ENCODE measurements at places on chromosomes 11 and 22.

DNA sequence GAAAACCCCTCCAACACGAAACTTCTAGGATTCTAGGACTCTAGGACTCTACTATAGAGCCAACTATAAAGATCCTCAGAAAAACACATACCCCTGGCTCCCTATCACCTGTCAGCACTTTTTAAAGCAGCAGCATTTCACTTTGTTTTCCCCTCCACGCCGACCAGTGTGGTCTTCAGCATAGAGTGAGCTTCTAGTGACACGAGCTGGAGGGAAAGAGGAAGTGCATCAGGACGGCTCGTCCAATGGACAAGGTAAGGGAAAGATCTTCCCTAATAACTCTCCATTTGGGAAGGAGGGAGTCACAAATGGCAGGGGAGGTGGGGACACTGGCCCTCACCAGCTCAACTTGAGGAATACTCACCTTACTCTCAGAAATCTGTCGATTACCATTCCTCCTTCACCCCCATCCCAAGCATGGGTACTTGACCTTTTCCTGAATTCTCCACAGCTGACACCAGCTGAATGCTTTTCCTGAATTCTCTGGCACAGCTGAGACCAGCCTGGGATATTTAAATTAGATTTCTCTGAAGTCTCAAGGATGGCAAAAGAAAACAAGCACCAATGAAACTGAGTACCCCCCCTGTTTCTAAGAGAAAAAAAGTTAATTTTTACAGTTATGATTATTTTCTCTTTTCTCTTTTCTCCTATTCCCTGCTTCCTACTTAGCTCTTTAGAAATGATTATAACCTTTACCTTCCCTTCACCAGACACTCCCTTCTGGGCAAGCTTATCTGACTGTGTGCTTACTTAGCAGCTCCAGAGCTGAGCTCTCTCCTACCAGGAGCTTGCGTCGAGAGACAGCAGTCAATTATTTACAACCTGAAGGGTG, 33.3 kb upstream of the NNMT start:
- no peak for DNase-seq

GRCh38 chr11:69130654-69131053, 25.1 kb upstream of the SMIM38 start:
- DNase-seq = no peak

GRCh38 chr11:16337421-16338213, 18.7 kb downstream of the SOX6 start:
- DNase-seq = no peak

GRCh38 chr11:120332822-120333716, 3.1 kb upstream of the ARHGEF12 start:
- DNase-seq = no peak

DNA sequence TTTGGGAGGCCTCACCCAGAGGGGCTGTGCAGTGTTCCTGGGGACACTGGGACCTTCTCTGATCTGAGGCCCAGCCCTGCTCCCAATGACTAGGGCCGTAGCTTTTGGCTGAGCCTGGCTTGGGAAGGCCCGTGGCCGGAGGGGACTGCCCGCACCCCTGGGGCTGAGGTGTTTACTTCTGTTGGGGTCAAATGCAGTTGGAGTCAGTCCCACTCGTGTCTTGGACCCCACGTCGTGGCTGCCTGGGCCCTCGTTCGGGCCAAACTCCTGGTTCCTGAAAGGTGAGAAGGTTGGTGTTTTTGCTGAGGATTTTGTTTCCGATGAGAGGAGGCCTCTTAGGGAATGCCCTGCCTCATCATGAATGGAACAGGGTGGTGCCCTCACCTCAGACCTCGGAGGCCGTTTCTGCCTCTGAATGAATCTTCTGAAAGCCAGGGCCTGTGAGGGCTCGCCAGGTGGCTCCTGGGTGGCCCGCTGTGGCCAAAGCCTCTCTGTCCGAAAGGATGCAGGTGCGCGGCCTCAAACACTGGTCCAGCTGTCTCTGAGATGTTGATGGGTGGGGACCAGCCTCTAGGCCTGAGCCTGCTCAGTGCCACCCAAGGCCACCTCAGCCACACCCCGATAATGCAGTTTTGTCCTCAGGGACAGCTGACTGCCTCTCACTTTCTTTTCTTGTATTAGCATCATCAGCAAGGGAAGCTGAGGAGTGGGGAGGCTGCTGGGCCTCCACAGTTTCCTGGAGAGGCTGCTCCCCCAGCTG, 40.3 kb upstream of the A4GALT start:
- no peak for DNase-seq

DNA sequence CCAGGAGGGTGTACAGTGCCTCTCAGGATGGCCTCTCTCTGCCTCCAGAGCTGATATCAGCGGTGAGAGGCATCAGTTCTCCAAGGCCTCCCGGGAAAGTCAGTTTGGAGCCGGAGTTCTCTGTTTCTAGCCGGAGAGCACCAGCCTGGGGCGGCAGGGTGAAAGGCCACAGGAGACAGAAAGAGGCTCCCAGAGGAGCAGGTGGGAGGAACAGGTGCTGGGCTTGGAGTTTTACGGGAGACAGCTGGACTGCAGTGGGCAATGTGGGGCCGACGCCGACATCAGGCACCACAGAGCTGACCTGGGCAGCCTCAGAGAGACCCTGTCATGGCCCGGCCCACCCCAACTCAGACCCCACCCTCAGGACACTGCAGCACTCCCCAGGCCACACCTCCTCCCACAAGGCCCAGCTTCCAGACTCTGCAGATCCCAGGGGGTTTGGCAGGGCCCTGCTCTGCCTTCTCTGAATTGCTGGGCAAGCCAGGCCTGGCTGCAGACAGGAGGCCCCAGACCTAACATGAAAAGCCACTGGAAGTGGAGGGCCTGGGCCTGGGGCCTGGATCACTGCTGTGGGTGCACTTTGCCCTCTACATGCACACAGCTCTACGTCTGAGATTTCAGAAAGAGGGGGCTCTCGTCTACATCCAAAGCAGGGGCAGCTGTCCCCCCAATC, 885.6 kb downstream of the BRD1 start:
- no peak for DNase-seq

GRCh38 chr22:29265305-29265704, 2.5 kb downstream of the RHBDD3 start:
- no peak for DNase-seq

DNA sequence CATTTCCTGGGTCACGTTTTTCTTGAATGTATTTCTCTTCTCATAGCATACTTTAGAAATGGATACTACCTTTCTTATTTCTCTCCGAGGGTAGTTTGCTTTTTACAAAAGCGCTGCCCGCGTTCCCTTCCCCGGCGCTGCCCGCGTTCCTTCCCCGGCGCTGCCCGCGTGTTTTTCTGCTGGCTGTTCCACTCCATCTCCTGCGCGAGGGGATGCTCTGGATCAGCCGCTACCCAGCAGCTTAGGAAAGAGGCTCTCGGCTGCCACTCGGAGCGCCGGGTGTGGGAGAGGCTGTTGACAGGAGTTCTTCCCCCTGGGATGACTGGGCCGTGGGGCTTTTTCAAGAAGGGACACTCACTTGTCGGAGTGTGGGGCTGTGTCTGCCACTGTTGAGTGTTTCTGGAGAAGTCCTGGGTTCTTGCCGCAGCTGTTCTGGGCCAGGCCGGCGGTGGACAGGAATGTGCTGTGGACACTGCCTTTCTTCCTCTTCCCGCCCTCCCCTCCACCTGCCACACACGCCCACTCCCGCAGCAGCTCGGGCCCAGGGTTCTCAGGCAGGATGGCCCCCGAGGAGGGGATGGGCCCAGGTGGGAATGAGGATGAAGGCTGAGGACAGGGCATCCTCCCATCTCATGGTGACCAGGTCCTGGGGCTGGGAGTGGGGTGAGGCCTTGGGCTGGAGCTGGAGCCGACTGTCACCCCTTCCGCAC, 30.6 kb downstream of the GLB1L2 start:
- no peak for DNase-seq

DNA sequence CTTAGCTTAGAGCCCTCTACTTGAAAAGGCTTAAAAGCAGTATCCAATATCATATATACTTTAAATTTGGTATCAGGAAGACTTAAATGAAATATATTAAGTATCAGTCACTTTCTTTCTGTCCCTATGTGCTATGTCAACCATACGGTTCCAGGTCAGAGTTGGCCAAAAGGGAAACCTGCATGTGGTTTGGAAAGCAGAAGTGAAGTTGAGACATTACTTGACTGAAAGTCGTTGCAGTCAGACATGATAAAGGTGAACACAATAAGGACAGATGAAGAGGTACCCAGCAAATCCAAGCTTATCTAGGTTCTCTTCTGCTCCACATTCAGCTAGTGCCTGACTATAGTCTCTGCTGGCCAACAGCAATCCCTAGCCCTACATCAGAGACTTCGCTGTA, 336.8 kb downstream of the KCNA4 start:
- DNase-seq = no peak

GRCh38 chr11:69642549-69642912, 1.6 kb downstream of the CCND1 start:
- DNase-seq = peak; percentile 31

DNA sequence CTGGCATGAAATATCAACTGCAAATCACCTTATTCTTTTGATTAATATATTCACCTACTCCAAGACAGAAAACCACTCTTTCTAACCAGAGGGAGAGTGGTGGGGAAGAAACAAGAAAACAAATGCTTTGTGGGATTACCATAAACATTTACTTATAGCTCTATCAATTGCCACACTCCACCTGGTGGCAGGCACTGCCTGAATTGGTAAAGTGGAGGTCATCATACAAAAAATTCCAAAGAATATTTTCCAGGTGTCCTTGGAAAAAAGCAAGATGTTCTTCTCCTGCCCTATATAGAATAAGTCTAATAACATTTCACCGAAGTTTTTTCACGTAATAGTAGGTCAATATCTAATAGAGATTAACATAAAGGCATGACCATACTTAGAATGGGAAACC, 45.3 kb downstream of the PHF21A start:
- DNase-seq = no peak

DNA sequence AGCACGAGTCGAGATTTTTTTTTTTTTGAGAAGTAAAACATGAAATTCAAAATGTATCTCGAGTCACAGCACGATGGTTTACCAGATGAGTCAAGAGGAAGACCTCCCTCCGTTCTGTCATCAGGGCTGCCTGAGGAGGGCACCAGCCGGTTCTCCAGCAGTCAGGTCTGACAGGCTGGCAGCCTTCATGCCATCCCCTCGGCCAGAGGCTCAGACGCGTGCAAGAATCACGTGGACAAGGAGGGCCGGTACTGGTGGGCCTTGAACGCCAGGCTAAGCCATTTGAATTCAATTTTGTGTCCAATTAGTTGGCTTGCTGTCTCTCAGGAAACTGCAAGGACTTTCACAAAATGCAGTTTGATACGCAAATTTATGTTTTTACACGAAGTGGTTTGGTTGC, 1412.2 kb downstream of the BRD1 start:
- no peak for DNase-seq

DNA sequence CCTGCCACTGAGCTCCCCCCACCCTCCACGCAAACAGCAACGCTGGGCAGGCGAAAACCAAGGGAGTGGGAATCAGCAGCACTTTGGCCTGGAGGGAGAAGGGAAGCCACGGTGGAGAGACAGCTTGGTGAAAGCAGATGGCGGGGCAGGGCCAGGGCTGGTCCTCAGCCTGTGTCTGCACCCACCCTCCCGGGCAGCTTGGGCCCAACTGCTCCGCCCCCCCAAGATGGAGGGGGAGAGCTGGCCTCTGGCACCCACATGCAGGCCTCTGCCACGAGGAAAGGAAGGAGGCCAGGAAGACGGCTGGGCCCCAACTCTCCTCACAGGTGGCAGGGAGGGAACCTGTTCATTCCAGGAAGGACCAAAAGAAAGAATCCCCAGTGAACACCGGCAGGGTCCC, 17.8 kb downstream of the MAFF start:
- no peak for DNase-seq

DNA sequence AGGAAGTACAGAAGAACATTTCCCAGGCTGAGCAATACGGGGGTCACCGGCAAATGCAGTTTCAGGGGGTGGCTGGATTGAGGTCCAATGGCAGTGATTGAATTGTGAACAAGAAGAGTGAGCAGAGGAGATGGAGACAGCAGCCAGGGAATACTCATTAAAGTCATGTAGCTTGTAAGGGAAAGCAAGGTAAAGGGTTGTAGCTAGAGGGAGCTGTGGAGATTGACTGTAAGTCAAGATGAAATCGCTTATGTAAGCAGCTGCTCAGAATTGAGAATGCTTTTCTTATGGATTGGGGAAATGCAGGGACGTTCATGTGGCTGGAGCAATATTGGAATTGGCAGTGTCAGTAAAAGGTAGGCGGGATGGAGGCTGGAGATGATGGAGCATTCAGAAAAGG, 111.4 kb upstream of the TBCEL start:
- DNase-seq = no peak

GRCh38 chr22:32615874-32616564, 141.4 kb downstream of the FBXO7 start:
- no peak for DNase-seq

DNA sequence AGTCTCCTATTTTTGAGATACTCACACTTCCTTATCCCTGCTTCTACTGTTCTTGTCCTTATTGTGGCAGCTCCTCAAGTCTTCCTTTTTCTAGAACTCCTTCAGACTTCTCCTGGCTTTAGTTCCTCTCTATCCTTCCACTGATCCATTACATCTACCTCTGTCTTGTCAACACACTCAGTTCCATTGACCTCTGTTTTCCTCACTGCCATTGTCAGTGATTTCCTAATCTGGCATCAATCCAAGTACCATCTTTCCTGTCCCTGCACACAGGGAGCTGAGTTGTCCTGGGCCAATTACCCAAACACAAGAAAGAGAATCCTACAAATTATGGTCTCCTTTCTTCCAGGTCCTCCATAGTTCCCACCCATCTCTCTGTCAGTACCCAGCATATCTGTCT, 27.9 kb upstream of the RIC3 start:
- DNase-seq = no peak

- DNase-seq = no peak
Measured at GRCh38 chr11:115008799-115009198, 330.5 kb downstream of the NXPE2 start.

GRCh38 chr22:37460684-37461083, 25.5 kb downstream of the MFNG start:
- DNase-seq = no peak

- DNase-seq = no peak
Measured at GRCh38 chr11:69791276-69792180, 16.4 kb upstream of the FGF4 start.

- DNase-seq = no peak
Measured at GRCh38 chr22:19641983-19642451, 72.3 kb upstream of the SEPTIN5 start.

- DNase-seq = no peak
Measured at GRCh38 chr11:75286826-75287465, 46.4 kb downstream of the TPBGL start.

DNA sequence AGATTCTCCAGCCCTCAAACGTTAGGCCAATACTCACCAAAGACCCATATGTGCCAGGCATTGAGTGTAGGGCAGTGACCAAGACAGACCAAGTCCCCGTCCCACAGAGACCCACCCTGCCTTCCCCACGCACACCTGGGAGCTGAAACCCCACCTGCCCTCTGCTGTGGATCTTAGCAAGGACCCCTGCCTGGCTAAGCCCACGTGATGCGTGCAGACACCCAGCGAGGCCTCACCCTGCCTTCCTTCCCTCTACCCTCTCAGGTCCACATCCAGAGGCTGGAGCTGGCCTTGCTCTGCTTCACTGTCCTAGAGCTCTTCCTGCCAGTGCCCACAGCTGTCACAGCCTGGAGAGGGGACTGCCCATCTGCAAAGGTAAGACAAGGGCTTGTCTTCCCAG, 10.2 kb downstream of the MS4A10 start:
- no peak for DNase-seq

All from activated CD4-positive, alpha-beta T cell treated with anti-CD3 and anti-CD28 coated beads for 1 hour (primary cell).